ENCODE measurements at places on chromosomes 1 and 21. TPM values are rescaled to one million over a fixed set of nuclear protein-coding genes. Genes with fewer than 3 reads are reported as not detected.

AADACL3 gene
- not detected for total RNA-seq

SH3BP5L gene
- 9.1 TPM for total RNA-seq

MAP3K7CL gene
- 4.0 TPM for total RNA-seq

GRCh38 chr1:210230149-210230695 is 2.4 kb upstream of the SERTAD4 start:
- DNase-seq: no peak

DNA sequence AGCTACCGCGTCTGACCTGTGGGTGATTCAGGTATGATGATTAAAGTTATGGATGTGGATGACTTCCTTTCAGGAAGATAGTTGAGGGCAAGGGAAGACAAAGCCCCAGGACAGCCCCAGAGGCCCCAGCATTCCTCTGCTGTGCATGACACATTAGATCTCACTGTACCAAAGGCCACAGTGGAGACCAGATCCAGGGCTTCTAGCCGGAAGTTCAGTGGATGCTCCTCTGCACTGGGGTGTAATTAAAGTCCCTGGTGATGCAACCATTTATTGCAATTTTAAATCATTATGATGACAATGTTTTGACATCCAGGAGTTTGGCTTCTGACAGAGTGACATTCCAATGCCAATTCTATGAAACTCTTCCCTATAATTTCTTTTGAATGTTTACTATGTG is 5.0 kb downstream of the C4BPA start:
- DNase-seq: no peak

DNA sequence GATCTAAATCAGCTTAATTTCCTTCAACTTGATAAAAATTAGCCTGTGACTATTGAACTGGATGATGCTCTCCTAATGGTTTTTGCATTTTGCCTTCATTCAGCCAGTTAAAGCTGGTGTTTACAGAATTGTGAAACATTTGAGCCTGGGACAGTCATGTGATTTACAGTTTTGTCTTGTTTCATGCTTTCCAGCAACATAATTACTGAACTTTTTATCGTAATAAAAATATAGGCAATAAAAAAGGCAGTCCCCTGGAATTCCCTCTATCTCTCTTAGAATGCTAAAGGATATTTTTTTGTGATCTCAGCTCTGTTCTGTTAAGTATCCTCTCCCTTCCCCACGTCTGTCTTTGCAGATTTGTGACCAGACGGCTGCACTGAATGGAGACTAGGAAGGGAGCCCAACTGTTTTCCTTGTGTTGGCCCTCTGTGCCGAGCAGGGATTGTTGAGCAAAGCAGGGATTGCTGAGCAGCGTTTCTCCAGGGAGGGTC is 70.3 kb upstream of the RGL1 start:
- DNase-seq: no peak

DNA sequence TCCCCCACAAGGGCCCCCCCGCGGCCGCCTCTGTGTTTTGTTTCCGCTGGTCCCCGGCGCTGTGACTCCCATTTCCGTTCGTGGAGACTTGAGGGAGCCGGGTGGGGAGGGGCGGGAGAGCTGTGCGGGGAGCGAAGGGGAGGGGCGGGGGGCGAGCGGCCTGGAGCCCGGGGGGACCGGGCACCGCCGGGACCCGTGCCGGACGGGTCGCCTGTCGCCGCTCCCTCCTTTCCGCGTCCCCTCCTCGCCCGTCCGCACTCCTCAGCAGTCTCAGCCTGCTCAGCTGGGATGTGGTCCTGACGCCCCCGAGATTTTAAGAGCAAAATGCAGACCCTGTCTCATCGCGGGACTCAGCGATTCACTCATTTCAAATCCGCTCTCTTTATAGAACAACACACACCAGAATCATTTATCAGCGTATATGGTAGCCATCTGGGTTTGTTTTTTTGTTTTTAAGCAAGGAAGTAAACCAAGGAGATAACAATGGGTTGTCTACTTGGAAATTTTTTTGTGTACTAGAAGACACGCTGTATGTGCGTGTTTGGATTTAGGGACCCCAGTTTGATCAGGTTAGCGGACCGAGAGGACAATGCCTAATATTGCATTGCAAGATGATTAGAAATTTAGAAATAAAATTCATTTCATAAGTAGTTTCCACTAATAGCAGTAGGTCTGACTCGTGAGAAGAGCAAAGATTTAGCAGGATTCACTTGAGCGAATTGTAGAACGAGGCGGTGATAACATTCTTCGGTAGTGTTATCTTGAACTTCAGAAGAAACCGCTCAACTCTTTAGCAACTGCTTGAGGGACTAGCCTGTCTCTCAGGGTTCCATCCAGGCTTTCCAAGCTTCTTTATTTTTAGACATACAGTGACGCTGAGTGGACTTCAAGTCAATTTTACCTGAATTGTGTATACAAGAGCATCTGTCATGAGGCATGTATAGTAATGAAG is 1.1 kb downstream of the GABPA start:
- DNase-seq: peak; percentile 79

DNA sequence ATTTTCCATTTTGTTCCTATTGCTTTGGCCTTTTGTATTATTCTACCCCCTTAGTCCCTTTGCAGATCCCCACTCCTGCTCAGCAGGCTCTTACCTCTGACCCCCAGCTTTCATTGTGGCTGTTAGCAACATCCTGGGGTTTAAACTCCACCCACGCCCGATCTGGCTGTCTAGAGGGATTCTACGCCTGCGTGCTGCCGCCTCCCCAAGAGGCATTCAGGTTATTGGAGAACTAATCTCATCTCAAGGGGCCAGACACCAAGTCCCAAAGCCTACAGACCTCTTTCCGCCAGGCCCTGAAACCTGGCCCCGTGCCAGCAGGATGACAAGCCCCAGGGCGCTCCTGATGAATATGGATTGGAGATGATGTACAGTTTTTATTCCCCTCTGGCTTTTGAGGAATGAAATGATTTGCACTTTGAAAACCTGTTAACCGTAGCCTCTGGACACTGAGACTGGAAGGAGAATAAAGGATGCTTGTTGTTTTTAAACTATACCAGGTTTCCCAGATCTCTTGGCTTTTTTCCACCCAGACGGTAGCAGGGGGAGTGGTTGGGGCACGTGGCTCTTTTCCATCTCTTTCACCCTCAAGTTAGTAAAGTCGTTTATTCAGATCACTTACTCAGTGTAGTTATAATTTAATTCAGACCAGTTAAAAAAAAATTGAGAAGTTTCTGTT is 14.5 kb upstream of the IKBKE start:
- no peak for DNase-seq

GRCh38 chr1:160159846-160160245 is 8.4 kb downstream of the ATP1A4 start:
- no peak for DNase-seq

DNA sequence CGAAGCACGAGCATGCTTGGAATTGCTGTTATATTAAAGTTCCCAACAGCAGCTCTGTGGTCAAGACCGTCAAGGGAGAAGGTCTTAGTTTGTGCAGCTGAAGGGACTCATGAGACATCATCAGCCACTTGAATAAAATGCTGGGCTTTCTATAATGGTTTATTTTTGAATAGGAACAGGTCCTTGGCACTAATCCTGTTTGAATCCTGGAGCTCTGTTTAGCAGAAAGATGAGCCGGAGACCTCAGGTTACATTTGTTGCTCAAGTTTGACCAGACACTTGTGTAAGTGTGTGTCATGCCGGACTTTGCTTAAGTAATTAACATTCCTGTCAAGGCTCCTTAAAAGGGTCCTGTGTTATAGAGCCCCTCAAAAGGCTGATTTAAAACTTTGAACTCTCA is 186.5 kb downstream of the ROR1 start:
- no peak for DNase-seq

DNA sequence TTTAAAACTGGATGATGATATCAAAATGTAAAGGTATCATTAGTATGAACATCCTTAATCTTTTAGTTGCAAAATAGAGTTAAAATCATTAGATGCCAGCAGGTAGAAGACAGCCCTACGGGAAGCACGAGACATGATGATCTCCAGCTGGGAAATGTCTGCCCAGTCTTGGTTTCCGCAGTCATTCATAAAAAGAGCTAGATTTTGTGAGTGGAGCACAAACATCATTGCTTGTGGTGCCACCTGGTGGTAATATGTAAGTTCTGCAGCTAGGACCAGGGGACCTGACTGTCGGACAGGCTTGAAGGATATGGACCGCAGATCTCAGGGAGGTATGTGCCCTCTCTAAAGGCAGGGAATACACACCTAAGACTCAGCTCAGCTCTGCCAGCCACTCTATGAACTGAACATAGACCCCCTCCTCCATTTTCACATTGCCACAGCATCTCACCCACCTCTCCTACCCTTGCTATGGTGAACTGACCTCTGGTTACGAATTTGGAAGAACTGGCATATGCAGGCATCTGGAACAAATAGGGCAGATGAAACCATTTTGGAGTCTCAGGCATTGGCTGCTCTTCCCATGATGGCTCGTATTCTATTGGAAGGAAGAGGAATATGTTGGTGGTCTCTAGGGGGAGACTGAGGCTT is 9.2 kb downstream of the FCMR start:
- DNase-seq: peak; percentile 74

Data from H4 (cell line).